ENCODE measurements at places on chromosomes 5 and 9.

GRCh38 chr9:125759764-125760129, 12.6 kb downstream of the PBX3 start:
- no peak for DNase-seq

DNA sequence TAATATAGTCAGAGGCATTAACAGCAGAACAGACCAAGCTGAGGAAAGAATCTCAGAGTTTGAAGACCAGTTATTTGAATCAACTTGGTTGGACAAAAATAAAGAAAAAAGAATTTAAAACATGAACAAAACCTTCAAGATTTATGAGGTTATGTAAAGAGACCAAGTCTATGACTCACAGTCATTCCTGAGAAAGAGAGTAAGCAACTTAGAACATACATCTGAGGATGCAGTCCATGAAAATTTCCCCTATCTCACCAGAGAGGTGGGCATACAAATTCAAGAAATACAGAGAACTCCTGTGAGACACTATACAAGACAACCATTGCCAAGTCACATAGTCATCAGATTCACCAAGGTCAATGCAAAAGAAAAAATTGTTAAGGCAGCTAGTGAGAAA, 17.4 kb upstream of the C9orf72 start:
- no peak for DNase-seq

GRCh38 chr5:54477941-54478478, 22.5 kb downstream of the HSPB3 start:
- DNase-seq, result no peak

GRCh38 chr5:76495870-76496269, 92.8 kb downstream of the IQGAP2 start:
- DNase-seq, result no peak

DNA sequence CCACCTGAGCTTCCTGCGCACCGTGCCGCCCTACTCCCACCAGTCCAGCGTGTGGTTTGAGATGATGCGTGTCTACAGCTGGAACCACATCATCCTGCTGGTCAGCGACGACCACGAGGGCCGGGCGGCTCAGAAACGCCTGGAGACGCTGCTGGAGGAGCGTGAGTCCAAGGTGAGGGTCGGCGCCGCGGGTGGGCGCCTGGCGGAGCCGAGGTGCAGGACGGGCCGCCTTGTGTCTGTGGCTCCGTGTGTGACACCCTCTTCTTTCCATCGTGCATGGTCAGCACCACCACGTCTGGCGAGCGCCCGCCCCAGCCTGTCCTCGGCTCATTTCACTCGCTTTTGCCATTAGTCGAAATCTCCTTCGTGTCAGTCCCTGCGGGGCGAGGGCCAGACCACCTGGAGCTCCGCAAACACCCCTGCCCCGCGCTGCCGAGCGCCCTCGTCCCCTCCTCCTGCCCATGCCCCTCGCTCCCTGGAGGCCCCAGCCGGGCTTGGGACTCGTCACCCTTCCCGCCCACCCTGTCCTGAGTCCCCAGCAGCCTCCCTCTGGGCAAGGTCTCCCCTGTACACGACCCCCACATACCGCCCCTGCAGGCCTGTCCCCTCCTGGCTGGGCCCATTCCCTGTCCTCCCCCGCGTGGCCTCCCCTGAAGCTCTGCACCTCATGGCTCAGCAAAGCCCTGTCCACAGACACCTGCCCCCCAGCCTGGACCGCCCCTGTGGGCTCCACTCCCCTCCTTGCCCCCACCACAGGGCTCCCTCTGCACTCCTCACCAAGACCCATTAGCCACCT, 7.0 kb downstream of the GRIN1 start:
- no peak for DNase-seq

- peak; percentile 29 for DNase-seq
Measured at GRCh38 chr5:38695021-38695958, 138.8 kb upstream of the LIFR start.

- DNase-seq, result no peak
Measured at GRCh38 chr5:5420251-5420650, 2.2 kb upstream of the ICE1 start.

DNA sequence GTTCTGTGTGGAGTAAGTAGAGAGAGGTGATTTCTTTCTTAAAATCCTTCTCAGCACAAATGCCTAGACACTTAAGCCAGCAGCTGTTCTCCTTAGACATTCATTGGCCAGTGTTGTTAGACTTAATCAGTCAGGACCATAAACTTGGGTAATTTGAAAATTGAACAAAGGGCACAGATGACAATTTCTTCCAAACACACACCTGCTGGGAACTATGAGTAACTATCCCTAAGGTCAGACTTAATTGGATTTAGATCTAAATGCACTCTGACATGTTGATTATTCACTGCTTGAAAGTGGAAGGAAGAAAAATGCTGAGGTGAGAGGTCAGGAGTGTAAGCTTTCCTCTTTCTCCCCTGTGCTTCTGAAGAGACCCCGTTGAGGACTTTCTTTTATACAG, 1083.7 kb upstream of the DMAC1 start:
- no peak for DNase-seq

DNA sequence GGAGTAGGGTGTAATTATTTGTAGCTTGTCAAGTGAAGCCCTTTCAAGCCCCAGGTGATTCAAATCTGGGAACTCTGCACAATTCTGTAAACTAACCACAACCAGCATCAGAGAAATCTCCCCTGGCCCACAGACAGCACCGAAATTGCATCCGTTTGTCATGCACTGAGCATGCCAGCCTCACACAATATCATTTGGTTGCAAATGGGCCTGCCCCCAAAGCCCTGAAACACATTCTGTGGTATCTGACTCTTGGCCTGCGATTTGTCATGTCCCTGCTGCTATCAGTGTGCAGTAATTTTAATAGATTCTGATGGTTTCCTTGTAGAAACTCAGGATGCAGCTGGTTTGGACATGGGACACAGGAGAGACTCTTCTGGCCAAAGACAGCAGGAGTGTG, 35.3 kb downstream of the SNX24 start:
- no peak for DNase-seq

Data from NCI-H748 treated with DMSO at 0.1 percent for 48 hours (cell line).